ENCODE measurements at places on chromosomes 4 and X. TPM values are rescaled to one million over a fixed set of nuclear protein-coding genes. Genes with fewer than 3 reads are reported as not detected.

AKAP14 gene
- polyA plus RNA-seq = not detected

DNA sequence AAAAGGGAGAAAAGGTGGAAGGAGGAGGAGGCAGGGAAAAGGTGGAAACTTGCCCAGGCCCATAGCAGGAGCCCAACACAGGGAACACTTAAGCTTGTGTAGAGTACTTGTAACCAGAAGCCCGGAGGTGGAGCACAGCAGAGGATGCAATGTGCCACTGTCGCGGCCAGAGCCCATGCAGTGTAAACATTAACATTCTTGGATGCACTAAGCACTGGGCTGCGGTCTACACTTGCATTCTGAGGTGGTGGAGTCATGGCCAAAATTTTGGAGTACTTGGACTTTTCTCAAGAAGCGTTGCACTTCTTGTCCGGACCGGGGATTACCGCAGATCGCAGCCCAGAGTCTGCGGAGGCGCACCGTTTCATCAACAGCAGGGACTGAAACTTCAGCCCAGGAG, 4.5 kb upstream of the RHOXF1 start:
- DNase-seq = no peak

GRCh38 chrX:23668335-23668734, 1.0 kb downstream of the PRDX4 start:
- no peak for DNase-seq

GRCh38 chr4:8155660-8156421, 2.8 kb downstream of the ABLIM2 start:
- no peak for DNase-seq

PCDH19 gene
- polyA plus RNA-seq = 0.25 TPM

NPY5R gene
- polyA plus RNA-seq = 0.93 TPM

DNA sequence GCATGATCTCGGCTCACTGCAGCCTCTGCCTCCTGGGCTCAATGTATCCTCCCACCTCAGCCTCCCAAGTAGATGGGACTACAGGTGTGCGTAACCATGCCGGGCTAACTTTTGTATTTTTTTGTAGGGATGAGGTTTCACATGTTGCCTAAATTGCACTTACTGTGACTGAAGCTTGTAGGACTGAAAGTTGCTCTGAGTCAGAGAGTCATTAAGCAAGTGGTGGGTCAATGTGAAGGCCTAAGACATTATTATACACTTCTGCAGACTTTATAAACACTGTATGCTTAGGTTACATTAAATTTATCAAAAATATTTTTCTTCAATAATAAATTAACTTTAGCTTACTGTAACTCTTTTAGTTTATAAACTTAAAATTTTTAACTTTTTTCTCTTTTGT, 170.2 kb downstream of the FAT4 start:
- DNase-seq = no peak

- no peak for DNase-seq
Observed at GRCh38 chr4:20639346-20639745, 60.9 kb upstream of the PACRGL start.

All from right cardiac atrium (tissue), 5 donors.